ENCODE measurements at places on chromosomes 2 and 18.

- DNase-seq, result no peak
Observed at GRCh38 chr2:48530033-48530811, at the start of gene STON1. Gene STON1, plus strand, starts transcription at chr2:48530154. Its CDS starts 50,480 bp downstream, at chr2:48580634.

GRCh38 chr2:224084266-224084892 is 45.3 kb upstream of the SERPINE2 start:
- no peak for DNase-seq

DNA sequence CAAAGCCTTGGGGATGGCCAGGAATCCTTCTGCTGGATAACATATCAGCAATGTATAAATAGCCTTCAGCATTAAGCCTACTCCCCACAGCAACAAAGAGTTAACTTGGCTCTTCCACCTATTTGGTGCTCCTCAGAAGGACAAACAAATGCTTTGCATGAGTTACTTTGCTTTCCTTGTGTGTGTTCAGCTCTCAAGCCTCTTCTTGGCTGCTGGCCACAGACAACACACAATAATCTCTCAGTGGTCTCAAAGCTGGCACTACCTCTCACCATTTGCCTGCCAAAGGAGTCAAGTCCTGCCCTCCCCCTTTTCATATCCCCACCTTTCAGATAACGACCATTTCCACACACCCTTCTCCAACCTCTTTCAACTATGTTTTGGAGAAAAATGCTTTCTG is 17.5 kb downstream of the FTCDNL1 start:
- no peak for DNase-seq

DNA sequence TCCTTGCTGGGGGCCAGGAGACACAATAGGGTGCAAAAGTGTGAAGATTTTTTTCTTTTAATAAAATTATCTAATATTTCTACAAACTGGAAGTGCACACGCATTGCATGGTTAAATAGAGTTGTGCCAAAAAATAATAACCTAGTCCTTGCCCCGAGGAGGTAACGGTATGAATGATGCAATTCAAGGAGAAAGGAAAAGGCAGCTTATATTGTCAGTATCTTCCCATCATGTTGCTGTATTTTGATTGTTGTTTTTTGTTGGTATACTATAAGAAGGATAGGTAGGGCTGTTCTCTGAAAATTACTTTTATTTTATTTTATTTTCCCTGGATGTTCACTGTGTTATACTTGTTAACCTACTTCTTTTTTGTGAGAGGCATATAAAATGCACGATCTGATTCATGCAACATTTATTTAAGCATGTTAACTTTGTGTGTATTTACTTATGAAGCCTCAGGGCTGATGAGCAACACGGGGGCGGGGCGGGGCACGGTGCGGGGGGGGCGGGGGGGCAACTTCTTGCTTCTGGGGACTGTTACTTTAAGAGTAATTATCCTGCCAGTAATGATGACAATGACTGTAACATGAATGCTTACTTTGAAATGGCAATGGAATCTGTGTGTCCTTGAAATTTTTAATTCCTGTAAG is 118.6 kb downstream of the AQP4 start:
- no peak for DNase-seq

DNA sequence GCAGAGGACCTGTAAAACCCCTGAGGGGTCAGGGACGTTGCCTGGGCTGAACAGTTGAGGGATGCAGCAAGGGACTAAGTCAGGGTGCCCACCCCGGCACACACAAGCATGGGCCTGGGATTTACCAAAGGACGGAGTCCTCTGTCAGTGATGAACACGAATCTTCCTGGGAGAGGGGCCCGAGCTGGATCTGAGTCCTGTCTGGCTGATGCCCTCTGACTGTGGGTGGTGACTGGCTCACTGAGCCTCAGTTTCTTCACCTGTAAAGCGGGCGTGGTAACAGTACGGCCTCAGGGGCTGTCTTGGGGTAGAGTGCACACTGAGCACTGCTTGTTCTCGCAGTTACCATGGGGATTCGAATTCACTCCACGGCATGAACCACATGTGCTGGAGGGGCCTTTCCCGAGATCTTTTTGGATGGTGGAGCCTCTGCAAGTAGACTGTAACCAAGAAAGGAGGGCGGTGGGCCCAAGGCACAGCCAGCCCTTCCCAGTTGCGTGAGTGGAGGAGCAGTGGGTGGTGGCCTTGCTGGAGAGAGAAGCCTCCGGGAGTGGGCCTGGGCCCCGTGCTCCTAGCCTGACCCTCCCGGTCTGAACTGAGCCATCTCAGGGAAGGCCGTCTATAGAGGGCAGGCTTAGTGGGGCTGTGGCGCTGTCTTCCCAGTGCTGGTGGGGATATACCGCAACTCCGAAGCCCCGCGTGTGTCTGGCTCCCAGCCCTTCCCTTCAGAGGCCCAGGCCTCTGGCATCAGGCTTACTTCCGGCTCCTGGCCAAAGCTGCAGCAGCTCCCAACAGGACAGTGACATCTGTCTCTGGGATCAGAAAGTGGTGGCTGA is 130.8 kb upstream of the HS6ST1 start:
- no peak for DNase-seq

GRCh38 chr2:189407281-189408209 is 33.7 kb upstream of the WDR75 start:
- peak; percentile 31 for DNase-seq

DNA sequence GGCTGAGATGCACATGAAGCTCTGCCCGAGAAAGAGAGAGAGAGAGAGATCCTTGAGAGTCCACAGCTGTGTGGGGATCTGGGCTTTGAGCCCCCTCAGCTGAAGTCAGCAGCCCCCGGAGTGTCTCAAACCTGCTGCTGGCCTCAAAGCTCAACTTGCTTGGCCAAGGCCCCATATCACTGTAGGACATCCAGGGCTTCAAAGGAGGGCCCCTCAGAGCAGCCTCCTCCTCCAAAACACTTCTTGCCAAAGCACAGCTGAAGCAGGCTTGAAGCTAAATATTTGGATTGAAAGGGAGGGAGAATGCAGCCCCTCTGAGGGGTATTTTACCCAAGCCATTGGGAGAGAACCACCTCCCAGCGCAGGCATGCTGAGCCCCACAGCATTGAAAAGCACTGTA is 357.6 kb downstream of the OSR1 start:
- no peak for DNase-seq

GRCh38 chr18:7272311-7273049 is 41.6 kb downstream of the LRRC30 start:
- DNase-seq, result peak; percentile 86

DNA sequence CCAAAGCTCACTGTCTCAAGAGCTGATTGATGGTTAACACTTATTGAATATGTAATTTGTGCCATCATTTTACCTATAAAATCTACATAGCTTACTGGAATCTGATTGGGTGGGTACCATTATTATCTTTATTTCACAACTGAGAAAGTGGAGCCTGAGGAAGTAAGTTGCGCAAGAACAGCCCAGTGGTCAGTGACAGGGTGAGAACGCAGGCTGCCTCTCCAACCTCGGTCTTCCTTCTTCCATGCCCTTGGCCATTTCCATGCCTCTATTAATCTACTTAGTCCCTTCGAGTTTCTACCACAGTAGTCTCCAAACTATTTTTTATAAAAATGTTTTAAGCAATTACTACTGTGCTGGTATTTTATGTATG is 390.9 kb upstream of the VWC2L start:
- DNase-seq, result no peak

GRCh38 chr2:229539628-229540027 is 174.7 kb downstream of the DNER start:
- no peak for DNase-seq

DNA sequence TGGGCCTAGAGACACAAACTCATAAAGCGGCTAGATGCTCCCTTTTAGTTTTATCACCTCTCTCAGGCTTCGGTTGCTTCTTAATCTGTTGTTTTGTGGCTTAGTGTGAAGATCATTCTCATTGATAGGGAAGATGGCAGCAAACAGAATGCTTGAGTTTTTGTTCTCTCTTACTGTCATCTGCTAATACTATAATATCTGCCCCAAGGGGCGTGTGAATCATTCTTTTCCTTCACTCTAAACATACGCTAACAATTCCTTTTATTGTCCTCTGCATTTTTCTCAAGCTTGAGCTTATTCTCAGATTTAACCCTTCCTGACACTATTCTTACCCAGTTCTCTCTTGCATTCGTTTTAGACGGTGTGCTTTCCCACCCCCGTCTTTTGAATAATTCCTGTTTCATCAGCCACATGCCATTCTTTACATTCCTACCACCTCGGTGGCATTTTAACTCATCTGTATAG is 323.9 kb upstream of the NRP2 start:
- DNase-seq, result no peak

GRCh38 chr2:200665626-200666453 is 80.0 kb downstream of the AOX1 start:
- DNase-seq, result no peak

GRCh38 chr18:48445540-48445939 is 36.4 kb upstream of the ZBTB7C start:
- DNase-seq, result peak; percentile 76

GRCh38 chr2:159013103-159013502 is 44.7 kb downstream of the TANC1 start:
- no peak for DNase-seq

- peak; percentile 83 for DNase-seq
Observed at GRCh38 chr2:215601990-215602721, 166.3 kb upstream of the FN1 start.

- no peak for DNase-seq
Observed at GRCh38 chr18:49645841-49646351, 84.0 kb downstream of the LIPG start.

DNA sequence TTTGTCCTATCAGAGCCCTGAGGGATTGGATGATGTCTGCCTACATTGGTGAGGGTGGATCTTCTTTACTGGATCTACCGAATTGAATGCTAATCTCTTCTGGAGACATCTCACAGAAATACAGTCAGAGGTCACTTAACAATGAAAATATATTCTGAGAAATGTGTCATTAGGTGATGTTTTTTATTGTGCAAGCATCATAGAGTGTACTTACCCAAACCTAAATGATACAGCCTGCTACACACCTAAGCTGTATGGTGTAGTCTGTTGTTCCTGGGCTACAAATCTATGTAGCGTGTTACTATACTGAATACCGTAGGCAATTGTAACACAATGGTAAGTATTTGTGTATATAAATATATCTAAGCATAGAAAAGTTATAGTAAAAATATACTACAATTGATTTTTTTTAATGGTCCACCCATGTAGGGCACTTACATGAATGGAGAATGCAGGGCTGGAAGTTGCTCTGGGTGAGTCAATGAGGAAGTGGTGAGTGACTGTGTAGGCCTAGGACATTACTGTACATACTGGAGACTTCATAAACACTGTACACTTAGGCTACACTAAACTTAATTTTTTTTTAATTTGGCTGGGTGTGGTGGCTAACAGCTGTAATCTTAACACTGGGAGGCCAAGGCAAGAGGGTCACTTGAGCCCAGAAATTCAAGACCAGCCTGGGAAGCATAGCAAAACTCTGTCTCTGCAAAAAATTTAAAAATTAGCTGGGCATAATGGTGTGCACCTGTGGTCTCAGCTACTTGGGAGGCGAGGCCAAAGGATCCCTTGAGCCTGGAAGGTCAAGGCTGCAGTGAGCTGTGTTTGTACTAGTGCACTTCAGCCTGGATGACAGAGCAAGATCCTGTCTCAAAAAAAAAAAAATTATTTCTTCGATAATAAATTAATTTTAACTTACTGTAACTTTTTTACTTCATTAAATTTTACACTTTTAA is 226.3 kb upstream of the UBE2E3 start:
- peak; percentile 36 for DNase-seq

GRCh38 chr2:61006486-61007105 is 10.9 kb upstream of the PEX13 start:
- DNase-seq, result no peak

GRCh38 chr18:46939337-46939963 is 22.0 kb downstream of the KATNAL2 start:
- DNase-seq, result peak; percentile 63

- peak; percentile 56 for DNase-seq
Observed at GRCh38 chr2:231714639-231715498, 6.5 kb downstream of the PTMA start.

DNA sequence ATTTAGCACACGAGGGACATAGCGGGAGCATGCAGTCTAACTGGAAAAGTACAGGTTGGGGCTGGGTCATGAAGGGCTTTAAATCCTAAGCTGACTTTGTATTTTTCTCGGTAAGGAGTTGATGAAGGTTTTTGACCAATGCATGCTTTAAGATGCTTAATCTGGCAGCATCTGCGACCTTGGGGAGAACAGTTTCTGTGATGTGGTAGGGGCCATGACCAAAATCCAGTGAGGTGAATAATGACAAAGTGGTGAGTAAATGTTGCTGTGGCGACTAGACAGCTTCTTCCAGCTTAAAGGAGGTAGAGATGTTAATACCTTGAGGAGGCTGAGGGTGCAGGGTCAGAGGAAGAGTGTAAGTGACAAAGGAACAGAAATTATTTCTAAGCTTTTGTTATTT is 174.6 kb upstream of the ALPP start:
- DNase-seq, result no peak

DNA sequence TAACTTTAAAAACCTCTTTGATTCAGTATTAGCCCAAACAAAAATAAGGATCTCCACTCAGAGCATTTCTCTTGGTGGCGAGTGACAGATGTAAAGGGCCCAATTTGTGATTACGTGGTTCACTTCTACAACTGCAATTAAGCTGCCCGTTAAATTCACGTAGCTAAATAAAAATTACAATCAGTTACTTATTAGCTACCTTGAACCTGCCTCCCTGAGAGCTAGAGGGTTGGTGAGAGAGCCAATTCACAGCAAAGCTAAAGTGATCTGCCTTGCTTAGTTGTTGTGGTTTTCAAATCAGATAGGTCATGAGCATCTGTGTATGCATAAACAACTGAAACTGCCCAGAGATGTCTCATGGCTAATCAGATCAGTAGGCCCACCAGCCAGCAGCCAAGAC is 156.7 kb downstream of the RNF152 start:
- DNase-seq, result no peak

GRCh38 chr18:62979176-62979575 is 263.8 kb downstream of the PHLPP1 start:
- DNase-seq, result no peak

DNA sequence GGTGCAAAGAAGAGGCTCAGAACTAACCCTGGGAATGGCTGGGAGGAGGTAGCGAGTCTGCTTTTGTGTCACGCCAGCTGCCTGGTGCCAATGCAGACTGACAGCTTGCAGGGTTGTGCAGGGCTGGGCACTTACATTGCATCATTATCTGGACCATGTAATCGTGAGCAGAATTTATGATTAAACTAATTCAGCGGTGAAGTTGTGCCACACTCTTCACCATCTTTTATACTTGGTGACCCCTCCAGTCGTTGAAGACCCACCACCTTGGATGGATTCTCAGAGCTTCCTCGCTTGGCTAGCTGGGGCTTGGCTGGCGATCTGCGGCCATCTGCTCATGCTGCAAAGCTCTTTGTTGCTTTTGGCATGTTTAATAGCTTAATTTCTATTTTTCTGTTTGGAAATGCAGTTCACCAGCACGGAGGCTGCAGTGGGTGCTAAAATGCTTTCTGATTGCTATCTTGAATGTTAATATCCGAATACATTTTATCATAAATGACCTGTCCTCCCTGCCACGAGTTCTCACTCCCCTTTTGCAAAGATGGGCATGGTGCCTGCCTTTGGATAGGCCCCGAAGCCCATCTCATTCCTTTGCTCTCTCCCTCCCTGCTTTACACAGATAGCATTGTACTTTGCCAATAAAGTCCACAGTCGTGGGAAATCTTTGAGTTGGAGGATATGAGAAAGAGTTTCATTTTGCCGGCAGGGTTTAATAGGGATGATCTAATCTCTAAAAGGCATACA is 188.2 kb downstream of the PRKCE start:
- DNase-seq, result no peak

Measured in kidney capillary endothelial cell (primary cell).